ENCODE measurements at places on chromosomes 7 and 10.

DNA sequence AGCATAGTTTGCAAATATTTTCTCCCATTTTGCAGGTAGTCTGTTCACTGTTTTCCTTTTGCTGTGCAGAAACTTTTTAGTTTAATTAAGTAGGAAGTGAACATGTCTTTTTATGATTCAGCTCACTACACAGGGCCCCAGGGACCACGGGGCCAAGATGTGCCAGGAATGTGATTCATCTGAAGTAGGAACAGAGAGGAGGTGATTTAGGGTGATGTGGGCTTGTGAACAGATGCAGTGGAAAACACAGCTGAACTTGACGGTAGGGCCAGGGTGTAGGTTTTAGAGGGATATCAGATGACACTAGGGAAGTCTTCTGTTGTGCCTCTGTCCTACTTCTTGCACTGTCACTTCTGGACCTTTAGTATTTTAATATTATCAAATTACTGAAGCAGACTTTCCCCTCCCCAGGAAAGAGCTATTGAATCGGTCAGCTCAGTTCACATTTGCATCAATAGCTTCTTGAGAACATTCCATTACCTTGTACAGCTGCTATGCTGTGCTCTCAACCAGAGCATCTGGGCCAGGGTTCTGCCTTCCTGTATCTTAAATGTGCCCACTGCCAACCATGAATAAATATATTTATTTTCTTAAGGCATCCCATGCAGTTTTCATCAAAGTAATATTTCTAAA lies 96.9 kb downstream of the OSBPL3 start:
- DNase-seq: no peak

- no peak for DNase-seq
Measured at GRCh38 chr10:72315611-72316385, 38.9 kb downstream of the DNAJB12 start.

DNA sequence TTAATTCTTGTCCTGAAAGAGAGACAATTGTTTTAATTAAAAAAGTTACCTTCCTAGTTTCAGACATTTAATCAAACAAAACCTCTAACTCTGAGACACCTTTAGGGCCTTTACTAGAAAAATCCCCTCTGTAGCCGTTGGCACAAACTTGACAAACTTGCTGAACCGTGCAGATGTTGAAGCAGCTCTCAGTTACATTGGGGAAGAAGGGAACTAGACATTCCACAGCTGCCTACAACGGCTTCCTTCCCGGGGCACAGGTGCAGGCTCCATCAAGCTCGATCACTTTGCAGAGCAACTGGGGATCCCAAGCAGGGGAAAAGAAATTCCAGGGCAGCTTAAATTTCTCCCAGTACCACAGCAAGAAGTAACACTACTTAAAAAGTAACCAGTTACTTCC lies 141.3 kb downstream of the SKAP2 start:
- DNase-seq: peak; percentile 35

DNA sequence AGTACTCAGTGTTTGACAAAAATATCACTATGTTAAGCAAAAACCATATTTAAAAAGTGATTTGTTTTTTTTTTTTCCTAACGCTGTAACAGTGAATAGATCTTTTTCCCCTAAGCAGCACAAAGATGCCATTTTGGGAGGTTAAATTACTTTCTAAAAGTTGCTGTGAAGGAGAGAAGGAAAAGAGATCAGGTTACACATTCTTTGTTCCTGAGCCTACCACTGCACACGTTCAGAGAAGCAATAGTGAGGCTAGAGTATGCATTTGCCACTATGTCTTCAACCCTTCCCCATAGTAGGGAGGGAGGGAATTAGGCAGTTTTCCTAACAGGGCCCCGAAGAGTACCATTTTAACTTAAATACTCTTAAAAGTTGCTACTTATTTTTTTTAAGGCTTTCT lies 38.9 kb downstream of the BMPR1A start:
- peak; percentile 58 for DNase-seq

- DNase-seq: no peak
Measured at GRCh38 chr10:104589871-104590270, 51.2 kb upstream of the SORCS3 start.

DNA sequence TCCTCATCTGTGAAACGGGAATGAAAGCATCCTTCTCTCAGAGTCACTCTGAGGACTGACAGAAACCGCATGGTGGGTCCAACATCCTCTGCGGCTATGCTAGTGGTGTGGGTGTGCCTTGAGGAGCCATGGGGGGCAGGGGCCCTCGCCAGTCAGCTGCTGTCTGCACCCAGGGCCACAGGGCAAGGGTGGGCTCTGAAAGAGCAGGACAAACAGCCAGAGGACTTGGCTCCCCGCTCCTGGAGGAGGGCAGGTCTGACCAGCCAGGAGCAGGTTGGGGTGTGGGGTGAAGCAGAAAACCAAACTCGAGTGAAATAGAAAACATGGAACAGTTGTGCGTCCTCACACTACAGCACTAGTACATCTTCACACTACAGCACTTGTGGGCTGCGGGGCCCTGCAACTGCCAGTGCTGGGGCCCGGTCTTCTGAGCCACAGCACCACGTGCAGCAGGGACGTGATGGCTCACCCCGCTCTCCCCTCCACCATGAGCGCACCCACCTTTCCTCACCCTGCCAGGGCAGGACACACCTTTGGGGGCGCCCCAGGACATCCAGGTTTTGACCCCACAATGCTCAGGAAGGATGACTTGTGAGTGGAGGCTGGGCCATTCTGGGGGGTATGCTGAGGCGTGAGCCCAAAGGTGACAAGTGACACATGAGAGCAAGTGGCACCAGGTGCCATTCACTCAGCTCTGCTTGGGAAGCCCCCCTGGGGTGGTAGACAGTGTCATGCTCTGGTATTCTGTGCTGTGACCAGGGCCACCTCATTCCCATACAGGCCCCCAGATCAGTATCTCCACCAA lies 96.1 kb upstream of the RET start:
- no peak for DNase-seq

- DNase-seq: no peak
Measured at GRCh38 chr7:45660901-45661211, 86.7 kb downstream of the ADCY1 start.

- DNase-seq: no peak
Measured at GRCh38 chr10:60148266-60148840, 241.3 kb downstream of the ANK3 start.

DNA sequence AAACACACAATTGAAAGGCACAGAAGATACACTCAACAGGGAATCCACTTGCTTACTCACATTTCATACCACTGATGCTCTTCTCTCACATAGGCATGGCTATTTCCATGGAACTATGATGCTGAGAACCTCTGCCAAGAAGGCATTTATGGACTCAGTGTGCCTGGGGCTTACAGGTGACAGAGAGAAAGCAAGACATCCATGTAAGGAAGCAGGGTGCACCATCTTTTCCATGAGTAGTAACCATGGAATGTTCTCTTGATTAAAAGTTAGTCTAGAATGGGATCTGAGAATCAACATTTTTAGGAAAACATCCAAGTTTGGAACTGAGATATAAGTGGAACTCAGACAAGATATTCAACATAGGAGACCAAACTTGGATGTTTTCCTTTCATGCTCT lies 52.5 kb upstream of the MACC1 start:
- no peak for DNase-seq

DNA sequence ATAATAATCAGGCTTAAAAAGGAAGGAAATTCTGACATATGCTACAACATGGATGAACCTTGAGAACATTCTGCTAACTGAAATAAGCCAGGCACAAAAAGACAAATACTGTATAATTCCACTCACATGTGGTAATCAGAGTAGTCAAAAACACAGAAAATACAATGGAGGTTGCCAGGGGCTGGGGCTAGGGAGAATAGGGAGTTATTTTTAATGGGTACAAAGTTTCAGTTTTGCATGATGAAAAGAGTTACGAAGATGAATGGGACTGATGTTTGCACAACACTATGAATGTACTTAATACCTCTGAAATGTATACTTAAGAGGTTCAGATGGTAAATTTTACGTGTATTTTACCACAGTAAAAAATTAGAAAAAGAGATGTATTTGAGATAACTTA lies 145.6 kb downstream of the DOCK4 start:
- DNase-seq: no peak

DNA sequence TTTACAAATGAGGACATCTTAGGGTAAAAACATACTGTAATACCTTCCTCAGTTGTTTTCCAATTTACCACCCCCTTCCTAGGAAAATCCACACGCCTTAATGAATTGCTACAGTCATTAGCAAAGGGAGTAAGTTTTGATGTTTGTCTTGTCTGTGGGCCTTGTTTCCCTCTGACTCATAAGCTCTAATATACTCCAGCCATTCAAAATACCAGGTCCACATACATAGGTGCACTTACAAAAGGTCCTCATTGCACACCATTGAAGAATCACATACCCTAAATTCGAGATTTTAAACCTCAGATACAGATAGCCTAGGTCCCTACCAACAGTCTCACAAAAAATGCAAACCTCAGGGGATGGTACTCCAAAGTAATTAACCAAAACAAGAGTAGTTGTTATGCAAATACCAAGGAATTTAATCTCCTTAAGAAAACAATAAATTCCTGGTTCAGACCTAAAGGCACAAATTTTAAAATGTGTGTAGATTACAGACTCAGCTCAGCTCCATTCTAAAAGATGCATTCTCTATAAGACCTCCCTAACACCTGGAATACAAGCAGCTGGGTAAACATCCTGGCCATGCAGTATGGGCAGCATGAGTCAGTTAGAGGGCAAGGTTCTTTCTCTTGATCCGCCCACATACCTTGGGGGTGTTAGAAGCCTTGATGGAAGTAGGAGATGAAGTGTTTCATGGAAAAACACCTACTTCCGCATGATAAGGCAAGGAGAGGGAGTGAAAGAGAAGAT lies 3.0 kb upstream of the LIPK start:
- DNase-seq: peak; percentile 81

DNA sequence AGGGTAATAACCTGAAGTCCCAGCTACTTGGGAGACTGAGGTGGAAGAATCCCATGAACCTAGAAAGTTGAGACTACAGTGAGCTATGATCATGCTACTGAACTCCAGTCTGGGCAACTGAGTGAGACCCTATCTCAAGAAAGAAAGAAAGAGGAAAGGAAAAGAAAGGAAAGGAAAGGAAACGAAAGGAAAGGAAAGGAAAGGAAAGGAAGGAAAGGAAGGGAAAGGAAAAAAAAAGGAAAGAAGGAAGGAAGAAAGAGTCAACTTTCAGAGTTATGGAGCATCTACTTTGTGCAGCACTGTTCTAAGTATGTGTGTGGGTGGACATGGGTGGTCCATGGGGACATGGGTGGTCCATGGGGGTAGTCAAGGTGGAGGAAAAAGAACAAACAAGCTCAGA lies 24.1 kb upstream of the R3HCC1L start:
- no peak for DNase-seq

- DNase-seq: no peak
Measured at GRCh38 chr7:37220664-37221063, 228.0 kb downstream of the ELMO1 start.

DNA sequence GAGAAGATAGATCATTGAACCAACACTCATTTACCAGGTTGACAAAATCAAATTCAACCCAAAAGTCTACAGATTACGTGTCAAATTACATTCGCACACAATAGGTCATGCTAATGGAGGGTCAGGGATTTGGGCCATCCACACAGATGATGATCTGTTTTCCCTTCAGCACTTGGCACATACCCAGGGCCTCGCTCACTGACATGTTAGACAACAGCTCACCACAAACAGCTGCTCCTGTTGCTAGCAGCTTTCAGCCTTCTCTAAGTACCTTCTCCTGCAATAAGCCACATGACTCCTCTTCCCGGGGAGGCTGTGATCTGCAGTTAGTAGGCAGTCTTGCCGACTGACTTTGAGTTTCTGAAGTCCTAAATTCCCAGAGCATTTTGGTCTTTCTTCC lies 18.4 kb downstream of the NKX2-3 start:
- peak; percentile 2 for DNase-seq

GRCh38 chr7:46855851-46856250 lies 726.1 kb downstream of the TNS3 start:
- peak; percentile 5 for DNase-seq

GRCh38 chr7:127770885-127771284 lies 118.9 kb downstream of the SND1 start:
- no peak for DNase-seq

GRCh38 chr7:134328900-134329299 lies 12.2 kb upstream of the SLC35B4 start:
- no peak for DNase-seq

DNA sequence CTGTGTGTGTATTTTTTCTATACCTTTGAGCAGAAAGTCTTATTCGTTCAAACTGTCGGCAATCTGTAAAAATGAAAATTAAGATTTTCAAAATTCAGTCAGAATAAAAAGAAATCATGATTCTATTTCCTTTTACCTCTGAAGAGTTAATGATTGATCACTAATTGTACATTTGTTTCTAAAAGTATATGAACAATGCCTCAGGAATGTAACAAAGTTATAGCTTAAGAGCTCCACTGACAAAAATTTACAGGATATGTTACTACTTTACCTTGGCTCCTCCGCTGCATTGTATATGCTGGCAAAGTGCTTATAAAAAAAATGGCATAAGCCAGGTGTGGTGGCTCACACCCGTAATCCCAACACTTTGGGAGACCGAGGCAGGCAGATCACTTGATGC lies 225.7 kb downstream of the VTI1A start:
- DNase-seq: no peak

DNA sequence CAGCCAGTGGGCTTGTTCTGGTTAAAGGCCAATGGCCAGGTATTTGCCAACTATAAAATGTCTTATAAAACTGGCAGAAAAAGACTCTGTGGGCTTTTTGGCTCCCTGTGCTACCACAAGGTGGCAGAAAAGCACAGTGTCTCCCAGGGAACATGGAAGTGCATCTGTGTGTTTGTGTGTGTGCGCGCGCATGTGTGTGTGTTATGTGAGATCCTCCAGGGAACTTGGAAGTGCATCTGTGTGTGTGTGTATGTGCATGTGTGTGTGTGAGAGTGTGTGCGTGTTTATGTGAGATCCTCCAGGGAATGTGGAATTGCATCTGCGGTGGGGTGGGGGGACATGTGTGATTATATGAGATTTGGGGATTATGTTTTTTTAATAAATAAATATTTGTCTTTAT lies 30.2 kb upstream of the ABI1 start:
- DNase-seq: peak; percentile 79

- no peak for DNase-seq
Measured at GRCh38 chr7:157292770-157293412, 43.9 kb upstream of the DNAJB6 start.

- no peak for DNase-seq
Measured at GRCh38 chr7:149717481-149717880, 55.9 kb downstream of the ZNF467 start.

DNA sequence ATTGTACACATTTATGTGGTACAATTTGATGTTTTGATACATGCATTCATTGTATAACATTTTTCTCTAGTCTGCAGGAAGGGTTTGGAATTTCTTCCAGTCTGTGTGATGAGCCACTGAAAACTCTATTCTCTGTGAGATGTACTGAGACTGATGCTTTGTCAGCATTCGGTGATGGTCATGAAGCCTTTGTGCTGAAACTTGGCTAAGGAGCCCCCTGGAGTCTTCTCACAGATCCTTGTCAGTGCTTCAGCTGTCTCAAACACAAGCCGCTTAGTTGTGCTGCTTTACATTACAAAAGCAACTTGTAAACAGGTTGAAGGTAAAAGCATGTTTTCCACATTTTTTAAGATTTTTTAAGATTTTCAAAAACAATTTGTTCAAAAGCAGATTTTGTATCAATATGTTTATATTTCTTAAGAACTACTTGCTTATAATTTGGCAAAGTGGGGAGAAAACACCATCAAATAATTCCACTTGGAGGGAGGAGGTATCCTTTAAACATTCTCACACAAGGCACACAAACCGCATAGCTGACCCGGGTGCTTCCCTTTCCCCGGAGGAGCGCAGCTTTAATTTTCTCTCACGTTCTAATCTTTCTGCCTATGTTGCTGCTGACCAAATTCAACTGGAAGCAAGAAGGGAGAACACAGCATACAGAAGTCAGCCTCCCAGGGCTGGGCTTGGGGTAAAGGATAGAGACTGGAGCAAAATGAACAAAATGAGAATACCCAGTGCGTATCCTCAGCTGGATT lies 249.8 kb upstream of the VSTM2A start:
- peak; percentile 67 for DNase-seq

Measured in ELF-1 (cell line).